ENCODE measurements at places on chromosomes 7 and 10.

DNA sequence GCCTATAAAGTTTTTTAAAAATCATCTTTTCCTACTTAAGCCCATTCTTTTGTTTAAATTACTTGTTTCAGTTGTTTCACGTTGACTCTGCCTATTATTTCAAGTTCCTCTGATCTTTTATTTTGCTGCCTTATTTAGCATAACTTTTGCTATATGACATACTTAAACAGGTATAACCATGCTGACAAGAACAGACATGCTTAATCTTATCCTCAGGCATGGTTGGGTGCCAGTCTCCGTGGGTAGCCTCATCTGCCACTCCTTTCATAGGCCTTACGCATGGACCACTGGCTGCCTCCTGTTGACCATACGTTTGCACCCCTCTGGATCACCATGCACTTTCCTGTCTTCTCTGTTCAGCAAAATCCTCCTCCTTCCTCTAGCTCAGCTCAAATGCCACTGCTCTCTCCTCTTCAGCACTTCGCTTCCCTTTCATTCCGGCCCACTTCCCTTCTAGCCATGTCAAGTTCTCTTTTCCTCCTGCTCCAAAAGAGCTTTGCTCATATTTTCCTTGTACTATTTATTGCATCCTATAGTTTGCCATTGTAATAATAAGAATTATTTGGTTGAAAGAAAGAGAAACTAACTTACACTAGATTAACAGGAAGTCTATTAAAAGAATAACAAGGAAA is 10.0 kb upstream of the TSPAN33 start:
- DNase-seq = no peak

DNA sequence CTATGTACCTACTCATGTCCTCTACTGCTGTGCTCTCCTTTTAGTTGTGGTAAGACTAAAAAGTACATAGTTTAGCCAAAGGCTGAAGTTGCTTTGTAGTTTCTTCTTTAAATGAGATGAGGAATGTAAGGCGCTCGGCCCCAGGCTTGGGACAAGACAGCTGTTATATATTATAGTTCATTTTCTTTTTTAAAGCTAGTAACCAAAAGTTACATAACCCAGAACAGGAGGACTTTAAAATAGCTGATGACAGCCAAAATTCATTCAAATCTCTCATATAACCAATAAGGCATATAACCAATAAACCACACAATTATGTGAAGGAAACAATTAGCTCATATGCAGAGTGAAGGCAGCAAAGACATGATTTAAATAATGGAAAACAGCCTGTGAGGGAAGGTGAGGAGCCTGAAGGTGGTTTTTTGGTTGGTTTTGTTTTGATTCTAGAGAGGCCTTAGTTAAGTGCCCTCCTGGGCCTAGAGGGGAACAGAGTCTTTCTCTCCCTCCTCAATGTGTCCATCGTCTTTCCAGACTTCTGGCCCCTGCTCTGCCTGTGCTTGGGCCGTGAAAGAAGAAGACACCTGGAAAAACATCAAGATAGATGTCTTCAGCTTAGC is 35.8 kb downstream of the SLC26A4 start:
- no peak for DNase-seq

DNA sequence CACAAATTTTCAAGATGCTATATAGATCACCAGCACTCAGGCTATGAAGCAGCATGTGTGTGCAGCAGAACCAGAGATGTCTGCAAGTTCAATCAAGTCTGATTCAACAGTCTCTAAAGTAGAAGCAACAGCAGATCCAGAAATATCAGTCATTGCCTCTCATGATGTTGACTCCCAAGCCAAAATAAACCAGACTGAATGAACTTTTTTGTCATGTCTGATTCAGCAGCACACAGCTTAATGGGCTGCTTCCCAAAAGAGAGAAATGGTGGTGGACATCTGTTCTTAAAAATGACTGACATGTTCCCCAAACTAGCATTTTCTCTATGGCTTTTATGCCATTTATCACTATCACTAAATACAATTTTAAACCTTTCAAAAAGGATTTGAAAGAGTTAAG is 53.8 kb downstream of the TMEM26 start:
- no peak for DNase-seq

GRCh38 chr10:50622706-50623662 is 772 bp downstream of the SGMS1 start:
- DNase-seq = no peak

- no peak for DNase-seq
These were observed 92.8 kb upstream of the INSIG1 start for GRCh38 chr7:155204744-155205367.

DNA sequence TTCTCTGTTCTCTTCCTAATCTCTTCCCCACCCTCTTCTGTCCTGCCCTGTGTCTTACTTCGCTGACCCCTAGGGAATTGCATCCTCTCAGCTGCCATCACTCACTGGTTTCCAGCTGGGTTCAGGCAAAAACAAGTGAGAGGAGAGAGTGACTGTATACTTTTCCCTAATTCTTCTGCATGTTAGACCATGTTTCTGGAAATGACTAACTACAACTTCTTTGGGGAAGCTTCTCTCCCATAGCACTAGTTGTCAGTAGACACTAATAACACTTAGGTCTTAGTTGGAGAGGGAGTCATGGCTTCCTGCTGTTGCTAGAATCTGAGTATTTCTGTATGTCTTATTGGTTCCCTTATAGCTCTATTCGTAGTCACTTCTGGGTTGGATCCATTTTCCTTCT is 299.0 kb upstream of the FZD1 start:
- DNase-seq = no peak

- peak; percentile 10 for DNase-seq
These were observed 259.1 kb downstream of the KLF6 start for GRCh38 chr10:3525832-3526449.

- DNase-seq = no peak
These were observed 255.4 kb upstream of the LYZL1 start for GRCh38 chr10:29033311-29033940.

Data from SHP77 treated with DMSO at 0.1 percent for 48 hours (cell line).